ENCODE measurements at places on chromosomes 16 and 17. TPM values are rescaled to one million over a fixed set of nuclear protein-coding genes. Genes with fewer than 3 reads are reported as not detected.

Gene DNAH2
- total RNA-seq = 0.10 TPM

Gene USH1G
- 1.1 TPM for total RNA-seq

Gene PAM16
- total RNA-seq = 16.5 TPM

Gene COG1
- 15.4 TPM for total RNA-seq

Gene PROCA1
- total RNA-seq = 0.99 TPM

Gene TELO2
- 19.4 TPM for total RNA-seq

Gene SULT1A4
- total RNA-seq = 2.1 TPM

Gene ST6GALNAC2
- total RNA-seq = 28.0 TPM

Gene KRTAP4-4
- total RNA-seq = 2.2 TPM

Gene ENPP7
- total RNA-seq = not detected

Gene DNAI2
- not detected for total RNA-seq

Gene SPATA22
- total RNA-seq = 0.39 TPM

Gene CD300C
- total RNA-seq = 0.39 TPM

Gene ABCA8
- total RNA-seq = 119 TPM

Gene SPEM1
- not detected for total RNA-seq

Gene PHAF1
- total RNA-seq = 21.2 TPM

Gene ZACN
- total RNA-seq = not detected

Gene RHBDL3
- 1.6 TPM for total RNA-seq

Gene PSME3IP1
- 39.9 TPM for total RNA-seq

Gene DBNDD1
- 0.79 TPM for total RNA-seq

Gene SDK2
- total RNA-seq = 1.6 TPM

Gene C17orf78
- not detected for total RNA-seq

Gene LRRC75A
- 2.9 TPM for total RNA-seq

Gene FBXW10
- 0.49 TPM for total RNA-seq

Gene PLXDC1
- 5.4 TPM for total RNA-seq

Data from skin of body (tissue), 3 donors.